Vagina (tissue), 2 donors: ENCODE measurements at places on chromosomes 2 and 18.

DNA sequence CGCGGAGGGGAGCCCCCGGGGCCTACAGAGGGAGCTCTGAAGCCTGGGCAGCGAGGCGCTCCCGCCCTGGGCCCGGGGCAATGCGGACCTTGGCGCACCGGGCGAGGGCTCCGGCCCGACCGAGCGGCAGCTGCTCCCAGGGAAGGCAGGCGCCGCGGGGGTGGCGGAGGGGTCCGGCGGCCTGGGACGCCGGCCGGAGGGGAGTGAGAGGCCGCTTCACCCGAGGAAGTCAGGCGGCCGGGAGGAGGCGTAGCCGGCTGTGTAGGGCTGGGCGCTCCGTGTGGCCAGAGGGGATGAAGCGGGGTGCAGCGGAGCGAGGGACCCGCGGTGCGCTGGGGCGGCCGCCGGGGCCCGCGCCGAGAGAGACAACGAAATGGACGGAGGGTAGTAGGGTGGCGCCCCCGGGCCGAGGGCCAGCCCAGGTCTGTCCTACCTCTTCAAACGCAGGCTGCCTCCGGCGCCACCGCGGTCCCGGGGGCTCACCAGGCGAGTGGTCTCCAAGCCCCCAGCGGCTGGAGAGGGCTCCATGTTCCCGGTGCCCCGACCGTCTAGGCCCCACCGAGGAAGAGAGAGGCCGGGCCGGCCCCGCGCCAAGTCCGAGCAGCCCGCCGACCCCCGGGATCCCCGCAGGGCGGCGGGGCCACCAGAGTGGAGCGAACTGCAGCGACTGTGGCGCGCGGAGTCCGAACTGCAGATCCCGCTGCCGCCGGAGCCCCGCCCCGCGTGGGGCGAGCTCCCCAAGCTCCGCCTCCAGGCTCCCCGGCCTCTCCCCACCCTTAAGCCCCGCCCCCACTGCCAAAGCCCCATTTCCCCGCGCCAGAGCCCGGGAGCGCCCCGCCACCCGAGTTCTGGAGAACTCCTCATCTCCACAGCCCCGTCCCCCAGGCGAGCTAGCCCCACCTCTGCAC lies at the start of gene SLC30A3:
Gene SLC30A3, minus strand, starts transcription at position 669 of the 908 bp plus-strand sequence. Its CDS starts 141 bp downstream, at position 528.
- no peak for DNase-seq

- DNase-seq: no peak
Observed at GRCh38 chr2:45438872-45439665, 172.0 kb downstream of the SRBD1 start.

DNA sequence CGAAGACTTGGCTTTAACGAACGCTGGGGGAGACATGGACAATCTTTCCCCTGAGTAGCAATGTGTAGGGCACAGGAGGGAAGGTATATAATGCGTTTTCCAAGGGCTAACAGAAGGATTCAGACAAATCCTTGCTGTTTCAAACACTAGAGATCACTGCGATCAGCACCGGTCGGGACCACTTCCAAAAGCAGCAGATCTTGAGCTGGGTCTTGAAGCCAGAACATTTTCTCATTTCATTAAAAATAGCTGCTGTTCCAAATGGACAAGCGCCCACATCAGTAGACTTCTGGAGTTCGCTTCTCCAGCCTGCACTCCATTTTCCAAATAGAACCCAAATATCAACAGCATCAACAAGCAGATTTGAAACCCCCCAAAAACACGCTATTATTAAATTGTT lies 65.1 kb upstream of the MAPRE2 start:
- DNase-seq: no peak

DNA sequence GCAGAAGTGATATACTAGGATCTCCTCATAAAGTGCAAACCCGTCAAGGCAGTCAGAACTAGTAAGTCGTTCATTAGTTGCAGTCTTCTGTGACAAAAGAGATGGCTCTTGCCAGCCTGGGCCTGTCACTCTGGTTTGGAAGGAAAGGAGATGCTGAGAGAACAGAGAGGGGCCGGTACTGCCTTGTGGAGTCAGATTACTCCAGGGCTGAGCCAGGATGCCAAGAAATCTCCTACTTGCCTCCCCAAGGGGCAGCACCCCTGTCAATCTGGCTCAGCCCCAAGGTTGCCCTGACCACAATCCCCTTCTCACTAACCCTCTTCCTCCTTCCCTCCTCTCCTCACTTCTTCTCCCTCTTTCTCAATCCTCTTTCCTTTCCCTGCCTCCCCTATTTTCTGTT lies 62.9 kb upstream of the ASPRV1 start:
- no peak for DNase-seq

GRCh38 chr2:207432453-207432852 lies 97.3 kb upstream of the CREB1 start:
- DNase-seq: no peak

DNA sequence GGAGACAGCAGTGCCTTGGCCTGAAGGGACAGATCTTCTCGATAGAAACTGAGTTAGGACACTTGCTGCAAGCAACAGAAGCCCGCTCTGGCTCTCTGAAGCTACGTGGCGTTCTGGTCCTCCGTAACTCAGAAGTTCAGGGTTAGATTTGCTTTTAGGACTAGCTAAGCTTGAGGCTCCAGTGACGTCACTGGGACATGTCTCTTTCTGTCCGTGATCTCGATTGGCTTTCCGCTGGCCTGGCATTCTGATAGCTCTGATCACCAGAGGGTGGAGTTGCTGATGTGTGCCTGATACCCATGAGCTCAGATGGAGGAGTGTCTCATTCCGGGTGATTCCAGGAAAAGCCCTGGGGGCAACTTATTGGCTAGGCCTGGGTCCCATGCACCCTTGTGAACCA lies 75.0 kb downstream of the GLI2 start:
- DNase-seq: no peak

DNA sequence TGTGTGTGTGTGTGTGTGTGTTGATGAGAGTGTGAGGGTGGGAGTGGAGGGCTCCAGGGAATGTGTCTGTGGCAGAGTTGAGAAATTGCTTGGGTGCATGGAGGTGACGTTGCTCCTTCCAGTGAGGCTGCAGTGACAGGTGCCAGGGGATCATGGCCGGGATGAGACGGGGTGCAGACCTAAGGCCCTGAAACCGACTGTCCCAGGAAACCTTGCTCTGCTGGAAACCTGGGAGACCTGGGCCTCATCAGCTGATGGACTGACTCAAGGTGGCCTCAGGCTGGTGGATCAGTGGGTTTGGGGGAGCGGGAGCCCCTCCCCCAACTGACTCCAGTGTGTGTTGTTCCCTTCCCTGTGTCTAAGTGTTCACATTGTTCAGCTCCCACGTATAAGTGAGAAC lies 56.6 kb downstream of the INHBB start:
- DNase-seq: no peak

DNA sequence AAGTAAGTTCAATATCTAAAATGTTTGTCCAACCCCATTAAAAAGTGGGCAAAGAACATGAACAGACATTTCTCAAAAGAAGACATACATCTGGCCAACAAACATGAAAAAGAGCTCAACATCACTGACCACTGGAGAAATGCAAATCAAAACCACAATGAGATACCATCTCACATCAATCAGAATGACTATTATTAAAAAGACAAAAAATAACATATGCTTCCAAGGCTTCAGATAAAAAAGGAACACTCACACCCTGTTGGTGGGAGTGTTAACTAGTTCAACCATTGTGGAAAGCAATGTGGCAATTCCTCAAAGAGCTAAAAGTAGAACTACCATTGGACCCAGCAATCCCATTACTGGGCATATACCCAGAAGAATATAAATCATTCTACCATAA lies 931.1 kb downstream of the LRP1B start:
- no peak for DNase-seq

- DNase-seq: no peak
Observed at GRCh38 chr18:79607361-79607952, 72.1 kb upstream of the CTDP1 start.

- no peak for DNase-seq
Observed at GRCh38 chr2:47300609-47301276, 102.2 kb upstream of the MSH2 start.

DNA sequence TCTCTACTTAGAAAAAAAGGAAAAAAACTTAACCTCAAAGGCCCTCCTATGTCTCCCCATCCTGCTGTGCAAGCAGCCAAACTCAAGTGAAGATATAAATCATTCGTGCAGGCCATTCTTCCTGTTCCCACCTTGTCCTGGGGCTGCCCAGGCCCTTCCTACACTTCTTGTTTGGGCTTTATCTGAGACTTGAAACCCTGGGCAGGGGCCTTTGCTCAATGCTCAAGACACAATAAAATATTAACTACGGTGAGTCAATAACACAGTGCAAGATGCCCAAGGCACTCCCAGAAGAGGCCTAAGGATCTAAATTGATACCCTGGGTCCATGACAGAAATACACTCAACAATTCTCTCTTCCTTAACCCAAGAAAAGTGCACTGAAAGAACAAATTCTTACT lies 67.6 kb downstream of the TBC1D8 start:
- DNase-seq: no peak

- DNase-seq: no peak
Observed at GRCh38 chr2:44342854-44343253, 18.4 kb downstream of the PREPL start.

DNA sequence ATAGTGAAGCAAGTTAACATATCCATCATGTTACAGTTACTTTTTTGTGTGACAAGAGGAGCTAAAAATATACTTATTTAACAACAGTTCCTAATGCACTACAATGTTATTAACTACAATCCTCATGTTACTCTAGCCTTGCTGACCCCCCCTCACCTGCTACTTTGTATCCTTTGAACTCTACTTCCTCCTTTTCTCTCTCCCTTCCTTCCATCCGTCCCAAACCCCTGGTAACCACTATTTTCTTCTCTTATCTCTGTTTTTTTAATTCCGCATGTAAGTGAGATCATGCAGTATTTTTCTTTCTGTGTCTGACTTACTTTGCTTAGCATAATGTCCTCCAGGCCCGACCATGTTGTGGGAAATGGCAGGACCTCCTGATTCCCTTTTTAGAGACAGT lies 59.4 kb downstream of the NPAS2 start:
- DNase-seq: no peak

- DNase-seq: no peak
Observed at GRCh38 chr2:103875531-103875930, 978.4 kb upstream of the POU3F3 start.

DNA sequence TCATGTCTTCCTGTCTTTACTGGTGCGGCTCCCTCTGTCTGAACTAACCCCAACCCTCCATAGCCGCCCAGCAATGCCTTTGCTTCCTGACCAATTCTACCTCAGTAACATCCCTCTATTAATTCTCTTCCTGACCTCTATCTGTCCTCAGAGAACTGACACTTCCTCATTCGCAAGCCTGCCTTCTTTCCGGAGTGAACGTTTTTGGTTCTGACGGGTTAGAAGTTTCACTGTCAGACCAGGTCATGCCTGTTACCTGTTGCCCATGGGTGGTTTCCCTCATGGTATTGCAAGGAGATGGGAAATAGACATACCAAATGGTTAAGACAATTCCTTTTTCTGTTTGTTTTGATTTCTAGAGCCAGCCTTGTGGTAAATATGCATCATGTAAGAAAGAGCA lies 453.4 kb upstream of the SLC14A2 start:
- no peak for DNase-seq

GRCh38 chr2:104388296-104388695 lies 465.6 kb upstream of the POU3F3 start:
- no peak for DNase-seq

- DNase-seq: no peak
Observed at GRCh38 chr2:205837663-205838062, 155.4 kb downstream of the NRP2 start.

GRCh38 chr2:235940330-235940729 lies 227.9 kb downstream of the GBX2 start:
- DNase-seq: no peak

DNA sequence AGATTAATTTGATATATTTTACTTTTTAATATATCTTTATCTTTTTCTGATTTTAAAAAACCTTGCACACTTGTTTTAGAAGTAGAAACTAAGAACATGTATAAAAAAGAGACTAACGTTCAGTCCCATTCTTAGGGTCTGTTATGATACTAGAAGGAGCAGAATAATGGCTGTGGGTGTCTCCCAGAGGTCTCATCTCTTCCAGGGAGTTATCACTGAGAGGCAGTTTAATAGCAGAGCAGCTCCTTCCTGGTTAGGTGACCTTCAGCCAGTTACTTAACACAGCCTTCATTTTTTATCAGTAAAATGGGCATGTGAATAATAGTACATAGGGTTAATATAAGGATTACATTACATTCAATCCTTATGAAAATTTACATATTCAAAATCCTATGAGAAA lies 40.6 kb downstream of the FBXO48 start:
- no peak for DNase-seq

GRCh38 chr2:30484995-30485394 lies 37.9 kb downstream of the LCLAT1 start:
- DNase-seq: no peak

DNA sequence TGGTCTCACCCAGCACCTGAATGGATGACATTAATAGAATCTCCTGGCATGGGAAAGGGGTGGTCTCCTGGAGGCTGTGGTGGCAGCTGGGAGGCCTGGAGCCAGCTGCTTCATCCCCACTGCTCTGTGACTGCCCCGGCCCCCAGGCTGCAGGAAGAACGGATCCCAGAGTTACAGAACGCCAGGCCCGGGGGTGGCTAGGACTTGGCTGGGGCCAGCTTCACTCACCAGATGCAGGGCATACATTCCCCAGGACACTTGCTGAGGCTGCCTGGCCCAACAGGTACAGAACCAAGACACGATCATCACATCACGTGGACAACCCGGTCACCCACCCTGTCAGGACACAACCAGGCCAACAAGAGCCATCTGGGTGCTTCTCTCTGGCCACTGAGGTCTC lies 178.6 kb upstream of the SALL3 start:
- no peak for DNase-seq

DNA sequence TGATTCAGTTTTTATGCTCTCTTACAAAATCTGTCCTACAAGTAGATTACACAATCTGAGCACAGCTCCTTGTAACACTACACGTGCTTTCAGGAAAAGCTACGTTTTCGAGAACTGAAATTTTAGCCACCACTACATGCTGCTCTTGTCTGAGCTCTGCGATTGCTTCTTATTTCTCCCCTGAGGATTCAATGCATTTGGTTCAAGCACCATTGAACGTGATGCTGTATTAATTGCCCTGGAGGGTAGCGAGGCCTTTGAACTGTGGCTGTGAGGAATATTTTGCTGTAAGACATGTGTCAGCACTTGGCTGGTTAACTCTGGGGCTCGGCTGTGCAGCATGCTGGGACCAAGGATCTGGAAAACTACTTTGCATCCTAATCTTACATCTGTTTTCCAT lies 405.8 kb downstream of the EPHA4 start:
- DNase-seq: no peak

DNA sequence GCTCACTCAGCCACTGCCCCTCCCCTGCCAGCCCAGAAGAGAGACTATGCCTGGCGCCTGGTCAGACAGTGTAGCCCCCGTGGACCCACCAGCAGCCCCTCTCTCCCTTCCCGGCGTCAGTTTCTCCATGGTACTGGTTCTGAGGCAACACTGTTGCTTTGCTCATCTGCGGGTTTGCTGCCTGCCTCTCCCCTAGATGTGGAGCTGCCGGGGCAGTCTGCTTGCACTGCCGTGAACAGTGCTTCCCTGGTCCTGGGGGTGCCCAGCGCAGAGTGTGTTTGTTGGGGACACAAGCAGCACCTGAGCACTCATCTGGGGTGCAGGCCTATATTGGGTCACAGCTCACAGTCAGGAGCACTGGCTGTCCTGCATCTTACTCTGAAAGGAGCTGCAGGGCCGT lies 309.9 kb downstream of the NDUFA10 start:
- no peak for DNase-seq
